ENCODE measurements at places on chromosomes 11 and 22.

DNA sequence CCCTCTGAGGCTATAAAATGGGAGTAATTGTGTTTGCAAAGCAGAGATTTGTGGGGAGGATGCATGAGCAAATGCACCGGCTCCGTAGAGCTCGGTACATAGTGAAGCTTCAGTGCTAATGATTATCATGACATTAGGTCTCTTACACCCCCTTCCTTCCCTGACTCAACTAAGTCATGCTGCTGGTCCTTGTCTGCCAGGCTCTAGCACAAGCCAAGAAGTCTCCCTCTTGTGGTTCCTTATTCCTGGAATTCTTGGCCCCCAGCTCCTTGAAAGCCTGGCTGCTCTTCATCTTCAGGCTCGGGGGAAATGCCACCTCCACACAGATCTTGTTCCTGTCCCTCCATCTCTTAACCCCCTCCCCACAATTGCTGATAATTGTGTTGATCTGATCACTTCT, 45.7 kb upstream of the SYT13 start:
- no peak for DNase-seq

DNA sequence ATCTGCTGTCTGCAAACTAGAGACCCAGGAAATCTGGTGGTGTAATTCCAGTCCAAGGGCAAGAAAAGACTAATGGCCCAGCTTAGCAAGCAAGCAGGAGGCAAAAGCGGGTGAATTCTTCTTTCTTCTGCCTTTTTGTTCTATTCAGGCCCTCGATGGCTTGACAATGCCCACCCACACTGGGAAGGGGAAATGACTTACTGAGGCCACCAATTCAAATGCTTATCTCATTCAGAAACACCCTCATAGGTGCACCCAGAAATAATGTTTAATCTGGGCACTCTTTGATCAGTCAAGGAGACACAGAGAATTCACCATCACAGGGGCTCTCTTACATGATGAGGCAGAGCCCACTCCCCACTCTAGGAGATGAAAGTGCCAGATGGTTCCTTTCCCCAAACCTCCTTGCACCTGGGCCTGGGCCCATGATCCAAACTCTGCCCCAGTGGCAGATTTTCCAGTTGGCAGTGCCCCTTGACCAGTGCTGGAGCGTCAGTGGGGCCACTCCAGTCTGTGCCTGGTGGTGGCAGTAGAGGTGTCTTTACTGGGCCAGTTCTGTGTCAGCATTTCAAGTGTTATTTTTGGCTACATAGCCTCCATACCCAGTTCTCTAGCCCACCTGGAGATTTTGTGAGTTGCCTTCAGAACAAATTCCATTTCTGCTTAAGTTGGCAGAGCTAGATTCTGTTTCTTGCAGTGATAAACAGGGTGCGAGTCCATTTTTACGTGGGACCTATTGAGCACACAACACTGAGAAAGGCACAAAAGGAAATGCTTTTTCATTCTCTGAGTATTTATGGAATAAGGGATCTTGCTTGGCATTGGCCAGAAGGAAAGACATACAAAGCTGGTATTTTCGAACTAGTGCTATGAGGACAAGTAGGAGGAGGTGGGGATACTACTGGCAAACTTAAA, 7.5 kb downstream of the ELMOD1 start:
- no peak for DNase-seq

DNA sequence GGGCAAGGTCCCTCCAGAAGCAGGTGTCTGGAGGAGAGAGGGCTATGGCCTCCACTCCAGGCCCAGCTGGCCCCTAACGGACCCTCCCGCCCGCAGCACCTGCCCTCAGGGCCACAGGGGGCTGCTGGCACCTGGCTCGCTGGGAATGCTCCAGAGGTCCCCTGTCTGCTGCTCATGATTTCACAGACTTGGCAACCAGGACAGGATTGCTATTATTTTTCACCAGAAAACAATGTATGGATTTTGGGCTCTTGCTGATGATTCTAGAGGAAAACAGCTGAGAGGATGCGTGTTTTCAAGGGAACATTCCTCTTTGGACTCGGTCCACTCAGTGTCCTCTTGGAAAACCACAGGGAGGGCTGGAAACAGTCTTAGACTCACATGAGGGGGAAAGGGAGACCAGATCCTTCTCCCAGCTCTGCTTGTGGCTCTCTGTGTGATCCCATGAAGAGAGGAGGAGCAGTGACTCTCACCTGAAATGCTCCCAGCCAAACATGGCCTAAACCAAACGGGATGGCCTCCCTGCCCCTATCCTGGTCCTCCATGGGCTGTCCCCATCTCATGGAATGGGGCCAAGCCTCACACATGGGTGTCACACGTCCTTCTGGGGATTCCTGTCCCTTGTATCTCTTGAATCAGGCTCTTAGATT, 15.8 kb downstream of the MYEOV start:
- DNase-seq: no peak

- DNase-seq: no peak
Observed at GRCh38 chr11:132258875-132259274, 888.5 kb downstream of the NTM start.

GRCh38 chr11:11309906-11310305, 43.1 kb downstream of the CSNK2A3 start:
- DNase-seq: no peak

DNA sequence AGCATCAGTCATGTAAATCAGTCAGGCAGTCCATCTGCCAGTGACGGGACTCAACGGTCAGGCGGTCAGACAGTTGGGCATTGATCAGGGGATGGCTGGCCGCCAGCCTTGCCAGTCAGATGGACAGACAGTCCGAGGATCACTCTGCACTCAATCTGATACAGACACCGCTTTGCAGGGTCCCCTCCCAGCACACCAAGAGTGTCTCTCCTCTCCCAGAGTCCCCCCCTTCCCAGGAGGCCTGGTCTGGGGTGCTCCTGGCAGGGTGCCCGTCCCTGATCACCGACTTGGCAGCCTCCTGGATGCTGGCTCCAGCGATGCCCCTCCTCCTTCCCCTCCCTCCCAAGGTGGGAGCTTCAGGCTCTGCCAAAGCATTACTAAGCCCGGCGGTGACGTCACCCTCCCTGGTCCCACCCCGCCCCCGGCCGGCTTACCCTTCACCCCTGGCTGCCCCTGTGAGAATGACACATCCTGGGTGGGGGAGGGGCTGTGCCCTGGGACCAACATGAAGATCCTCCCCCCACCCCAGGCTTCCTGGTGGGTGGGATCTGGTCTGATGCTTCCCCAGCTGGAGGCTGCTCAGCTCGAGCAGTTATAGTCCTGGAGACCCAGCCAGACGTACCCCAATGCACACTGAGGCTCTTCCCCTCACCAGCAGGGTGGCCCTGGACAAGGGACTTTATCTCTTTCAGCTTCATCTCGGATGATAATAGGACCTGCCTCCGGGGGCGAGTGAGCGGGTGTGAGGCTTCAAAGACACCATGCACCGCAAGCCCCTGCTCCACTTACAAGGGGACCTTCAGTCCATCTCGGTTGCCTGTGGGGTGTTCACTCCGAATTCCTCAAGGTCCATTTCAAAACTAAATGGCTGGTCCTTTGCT, 69.2 kb downstream of the CD82 start:
- peak; percentile 63 for DNase-seq

DNA sequence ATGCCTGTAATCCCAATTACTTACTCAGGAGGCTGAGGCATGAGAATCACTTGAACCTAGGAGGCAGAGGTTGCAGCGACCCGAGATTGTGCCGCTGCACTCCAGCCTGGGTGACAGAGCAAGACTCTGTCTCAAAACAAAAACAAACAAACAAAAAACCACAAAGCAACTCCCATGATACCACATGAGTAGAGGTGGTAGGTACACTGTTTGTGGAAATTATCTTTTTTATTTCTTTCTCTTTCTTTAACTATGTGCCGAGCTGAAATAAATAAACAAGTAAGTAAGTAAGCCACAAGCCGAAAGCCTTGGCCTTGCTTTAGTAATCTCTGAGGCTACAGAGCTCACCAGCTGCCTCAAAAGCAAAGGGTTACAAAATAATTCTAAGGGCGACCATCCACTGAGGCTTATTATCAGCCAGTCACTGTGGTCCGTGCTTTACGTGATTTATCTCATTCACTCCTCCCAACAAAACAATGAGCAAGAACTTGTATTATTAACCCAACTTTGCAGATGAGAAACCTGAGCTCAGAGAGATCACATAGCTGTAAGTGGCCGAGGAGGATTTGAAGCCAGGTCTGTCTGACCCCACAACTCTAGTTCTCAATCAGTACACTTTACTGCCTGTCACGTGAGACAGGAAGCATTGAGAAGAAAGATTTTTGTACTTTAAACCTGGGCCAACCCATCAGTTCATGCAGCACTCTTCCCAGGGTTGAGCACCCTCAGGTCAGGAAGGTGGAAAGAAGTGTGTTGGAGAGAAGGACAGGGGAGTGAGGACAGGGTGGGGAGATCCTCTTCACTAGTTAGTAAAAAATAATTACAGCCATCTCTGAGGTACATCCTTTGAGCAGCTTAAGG, 69.8 kb upstream of the MTMR2 start:
- peak; percentile 19 for DNase-seq

GRCh38 chr11:70713988-70714665, 315.8 kb downstream of the CTTN start:
- no peak for DNase-seq

DNA sequence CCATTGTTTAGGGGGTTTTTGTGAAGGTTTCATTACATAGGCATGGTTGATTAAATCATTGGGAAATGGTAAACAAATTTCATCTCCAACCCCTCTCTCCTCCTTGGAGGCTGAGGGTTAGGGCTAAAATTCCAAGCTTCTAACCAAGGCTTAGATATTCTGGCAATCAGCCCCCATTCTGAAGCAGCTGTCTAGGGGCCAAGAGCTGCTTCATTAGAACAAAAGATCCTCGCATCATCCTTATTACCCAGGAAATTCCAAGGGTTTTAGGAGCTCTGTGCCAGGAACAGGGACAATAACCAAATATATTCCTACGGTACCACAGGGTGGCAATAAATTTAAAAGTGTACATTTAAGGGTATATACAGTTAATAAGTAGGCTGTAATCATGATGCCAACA, 22.5 kb upstream of the EED start:
- DNase-seq: no peak

GRCh38 chr11:68983801-68984200, 3.0 kb upstream of the MRGPRD start:
- no peak for DNase-seq

- DNase-seq: no peak
Observed at GRCh38 chr11:126731576-126732142, 268.9 kb downstream of the KIRREL3 start.

- DNase-seq: no peak
Observed at GRCh38 chr11:103862094-103862801, 174.2 kb upstream of the DDI1 start.

- no peak for DNase-seq
Observed at GRCh38 chr22:35312198-35313059, 12.7 kb downstream of the TOM1 start.

DNA sequence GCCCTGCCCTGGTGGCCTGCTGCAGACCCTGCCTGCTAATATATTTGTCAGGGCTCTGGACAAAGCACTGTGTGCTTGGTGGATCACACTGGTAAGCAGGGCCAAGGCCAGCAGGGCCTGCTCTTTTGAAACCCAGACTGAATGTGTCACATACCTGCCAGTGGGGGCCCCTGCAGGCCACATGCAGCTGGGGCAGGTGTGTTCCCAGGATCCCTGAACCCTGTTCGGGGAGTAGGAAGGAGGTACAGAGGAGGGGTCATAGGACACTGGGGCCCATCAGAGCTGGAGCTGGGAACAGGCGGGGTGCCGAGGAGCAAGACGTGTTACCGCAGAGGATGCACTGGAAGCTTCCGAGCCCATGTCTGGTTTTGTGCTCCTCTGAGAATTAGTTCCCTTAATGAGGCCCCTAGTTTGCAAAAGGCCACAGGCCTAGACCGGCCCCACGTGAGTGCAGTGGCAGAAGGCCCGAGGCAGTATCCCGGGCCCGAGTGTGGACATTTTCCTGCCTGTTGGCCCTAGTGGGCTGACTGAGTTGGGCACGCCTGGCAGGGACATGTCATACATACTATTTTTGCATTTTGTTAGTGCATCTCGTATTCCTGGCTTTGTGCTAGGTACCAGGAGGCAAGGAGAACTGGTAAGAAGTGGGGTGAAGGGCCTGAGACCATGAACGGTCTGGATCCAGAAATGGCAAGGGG, 11.2 kb upstream of the ACR start:
- no peak for DNase-seq

GRCh38 chr11:70233511-70233934, 30.4 kb downstream of the FADD start:
- no peak for DNase-seq

DNA sequence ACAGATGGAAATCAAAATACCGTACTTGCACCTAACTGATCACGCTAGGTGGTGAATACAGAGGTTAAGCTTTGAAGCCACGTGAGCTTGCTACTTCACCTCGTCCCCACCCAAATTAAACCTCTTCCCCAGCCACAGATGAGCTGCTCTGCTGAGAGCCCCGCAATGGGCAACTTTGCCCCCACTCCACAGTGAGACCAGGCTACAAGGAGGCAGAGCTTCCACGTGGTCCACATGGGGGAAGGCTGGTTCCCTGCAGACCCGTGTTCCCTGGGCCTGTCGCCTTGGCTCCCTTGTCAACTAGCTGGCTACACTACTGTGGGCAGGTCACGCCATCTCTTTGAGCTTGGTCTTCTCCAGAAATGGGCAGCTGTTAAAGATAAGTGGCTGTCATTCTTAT, 10.9 kb downstream of the CD5 start:
- no peak for DNase-seq

DNA sequence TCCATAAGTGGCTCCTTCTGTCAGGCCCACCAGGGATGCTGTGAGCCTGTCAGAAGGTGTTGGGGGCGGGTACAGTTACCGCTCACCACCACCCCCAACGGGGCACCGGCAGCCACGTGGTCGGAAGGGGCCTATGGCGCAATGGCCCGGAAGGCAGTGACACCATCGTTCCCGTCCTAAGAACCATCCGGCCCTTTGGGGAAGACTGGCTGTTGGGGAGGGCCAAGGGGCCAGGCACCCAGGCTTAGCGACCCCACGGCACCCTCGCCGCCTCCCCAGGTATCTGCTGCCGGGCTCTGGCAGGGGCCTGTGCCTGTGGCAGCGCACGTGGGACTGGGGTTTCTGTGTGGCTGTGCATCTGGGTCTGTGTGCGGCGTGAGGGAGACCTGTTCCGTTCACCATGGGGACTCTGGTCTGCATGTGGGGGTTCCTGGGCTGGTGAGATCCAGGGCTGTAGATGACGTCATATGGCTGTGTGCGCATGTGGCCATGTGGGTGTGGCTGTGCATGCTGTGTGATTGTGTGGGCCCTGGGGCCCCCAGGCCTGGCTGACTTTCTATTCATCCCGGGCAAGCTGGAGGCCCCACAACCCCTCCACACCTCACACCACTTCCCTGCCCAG, 717 bp downstream of the OSM start:
- no peak for DNase-seq

DNA sequence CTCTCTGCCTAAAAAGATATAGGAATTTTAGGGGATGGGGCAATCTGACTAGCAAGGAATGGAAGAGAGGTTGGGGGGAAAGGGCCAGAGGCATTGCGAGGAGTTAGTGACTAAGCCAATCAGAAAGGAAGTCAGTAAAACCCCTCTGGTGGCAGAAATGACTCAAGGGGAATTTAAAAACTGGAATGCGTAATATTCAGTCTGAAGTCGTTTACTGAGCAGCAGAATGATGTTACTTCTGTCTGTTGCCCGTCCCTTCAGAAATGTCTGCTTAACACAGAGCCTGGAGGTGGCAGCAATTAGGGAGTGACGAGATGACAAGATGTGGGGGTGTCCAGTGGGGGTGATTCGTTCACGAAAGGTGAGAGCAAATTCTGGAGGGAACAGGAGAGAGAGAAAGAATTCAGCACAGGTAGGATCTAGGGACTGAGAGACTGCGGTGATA, 107.7 kb upstream of the CLMP start:
- no peak for DNase-seq

- DNase-seq: peak; percentile 86
Observed at GRCh38 chr11:45354976-45355705, 69.0 kb upstream of the SYT13 start.

- no peak for DNase-seq
Observed at GRCh38 chr11:126564566-126564965, 209.1 kb downstream of the ST3GAL4 start.

- DNase-seq: no peak
Observed at GRCh38 chr11:71432761-71433647, 15.2 kb downstream of the DHCR7 start.

Measured in right kidney (tissue), 9 donors.